Activated CD4-positive, alpha-beta memory T cell treated with anti-CD3 and anti-CD28 coated beads for 36 hours (primary cell): ENCODE measurements at places on chromosomes 7 and 10. TPM values are rescaled to one million over a fixed set of nuclear protein-coding genes. Genes with fewer than 3 reads are reported as not detected.

GRCh38 chr10:43964486-43964885 is 315.8 kb upstream of the ZNF32 start:
- H3K27me3 ChIP-seq = peaks cover 5% of the 10 kb centered on the region
- H3K4me1 ChIP-seq = peaks cover 4% of the 10 kb centered on the region
- H3K4me3 ChIP-seq = no peak overlapping the region
- no peak overlapping the region for H3K27ac ChIP-seq
- H3K36me3 ChIP-seq = no peaks in the 10 kb centered on the region
- DNase-seq = no peak

Gene AEBP1
- total RNA-seq = 6.6 TPM

- H3K27me3 ChIP-seq = no peaks in the 10 kb centered on the region
- H3K4me3 ChIP-seq = no peak overlapping the region
- H3K36me3 ChIP-seq = no peaks in the 10 kb centered on the region
These were observed 150.9 kb downstream of the MBL2 start for GRCh38 chr10:52621635-52622079.

Gene C10orf95
- total RNA-seq = 0.19 TPM

Gene CTBP2
- 0.29 TPM for total RNA-seq

Gene AKR1C8
- total RNA-seq = 0.33 TPM

GRCh38 chr10:5018134-5018533 is 14.5 kb upstream of the AKR1C2 start:
- DNase-seq = no peak
- H3K4me1 ChIP-seq = no peaks in the 10 kb centered on the region
- no peak overlapping the region for H3K27ac ChIP-seq
- no peaks in the 10 kb centered on the region for H3K36me3 ChIP-seq
- H3K4me3 ChIP-seq = no peak overlapping the region
- H3K27me3 ChIP-seq = no peaks in the 10 kb centered on the region

DNA sequence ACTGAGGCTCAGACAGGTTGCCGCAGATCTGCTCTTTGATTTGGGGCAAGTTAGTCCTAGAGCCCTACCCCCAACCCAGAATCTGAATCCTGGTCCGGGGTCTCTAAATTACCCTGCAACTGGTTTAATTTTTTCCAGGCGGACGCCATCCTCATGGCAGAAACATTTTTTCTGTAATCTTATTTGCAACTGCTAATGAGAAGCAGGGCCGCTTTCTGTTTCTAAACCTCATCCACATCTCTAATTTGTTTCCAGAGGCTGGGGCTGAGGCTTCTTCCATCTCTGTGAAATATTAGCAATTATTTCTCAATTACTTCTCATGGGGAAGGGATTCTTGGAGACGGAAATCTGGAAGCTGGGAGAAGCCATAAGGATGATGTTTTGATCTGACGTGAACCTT is 261.6 kb downstream of the RPS24 start:
- H3K4me1 ChIP-seq = no peaks in the 10 kb centered on the region
- H3K27ac ChIP-seq = no peak overlapping the region
- no peaks in the 10 kb centered on the region for H3K36me3 ChIP-seq
- no peak overlapping the region for H3K4me3 ChIP-seq

GRCh38 chr7:107404740-107405537 is 64.9 kb upstream of the GPR22 start:
- no peak for DNase-seq
- peaks cover 28% of the 10 kb centered on the region for H3K36me3 ChIP-seq
- H3K4me1 ChIP-seq = peaks cover 10% of the 10 kb centered on the region
- H3K27ac ChIP-seq = no peak overlapping the region

DNA sequence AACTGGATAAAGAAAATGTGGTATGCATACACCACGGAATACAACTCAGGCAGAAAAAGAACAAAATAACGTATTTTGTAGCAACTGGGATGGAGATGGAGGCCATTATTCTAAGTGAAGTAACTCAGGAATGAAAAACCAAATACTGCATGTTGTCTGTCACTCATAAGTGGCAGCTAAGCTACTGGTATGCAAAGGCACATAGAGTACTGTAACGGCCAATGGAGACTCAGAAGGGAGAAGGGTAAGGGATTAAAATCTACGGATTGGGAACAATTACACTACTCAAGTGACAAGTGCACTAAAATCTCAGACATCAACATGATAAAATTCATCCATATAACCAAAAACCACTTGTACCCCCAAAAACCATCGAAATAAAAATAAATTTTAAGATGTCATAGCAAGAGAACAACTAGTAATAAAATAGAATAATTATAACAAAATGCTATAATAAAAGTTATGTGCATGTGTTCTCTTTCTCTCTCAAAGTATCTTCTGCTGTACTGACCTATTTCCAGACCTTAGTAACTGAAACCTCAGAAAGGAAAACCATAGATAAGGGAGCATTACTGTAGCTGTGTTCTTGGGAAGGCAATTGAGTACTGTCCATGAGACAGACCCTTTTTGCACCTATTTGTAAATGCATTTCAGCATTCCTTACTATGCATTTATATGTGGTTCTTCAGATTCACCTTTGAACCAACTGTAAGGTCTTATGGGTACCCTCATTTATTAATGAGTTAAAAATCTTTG is 6.7 kb upstream of the NEBL start:
- H3K36me3 ChIP-seq = no peaks in the 10 kb centered on the region
- DNase-seq = no peak
- no peak overlapping the region for H3K27ac ChIP-seq
- H3K4me3 ChIP-seq = no peak overlapping the region

Gene AKR1E2
- total RNA-seq = 4.2 TPM

Gene RPEL1
- total RNA-seq = 0.10 TPM
